ENCODE measurements at places on chromosomes 4 and X. TPM values are rescaled to one million over a fixed set of nuclear protein-coding genes. Genes with fewer than 3 reads are reported as not detected.

TCEAL6 gene
- total RNA-seq: not detected

ADH1B gene
- 1.2 TPM for total RNA-seq

FGA gene
- not detected for total RNA-seq

- H3K4me1 ChIP-seq: no peaks in the 10 kb centered on the region
- no peak overlapping the region for H3K4me3 ChIP-seq
- no peaks in the 10 kb centered on the region for H3K36me3 ChIP-seq
Observed at GRCh38 chr4:144208074-144208473, 67.6 kb upstream of the GYPA start.

- H3K27me3 ChIP-seq: no peaks in the 10 kb centered on the region
- H3K27ac ChIP-seq: peak within 1 kb of the TSS; percentile 50
- peaks cover 29% of the 10 kb centered on the region for H3K4me1 ChIP-seq
- H3K36me3 ChIP-seq: no peaks in the 10 kb centered on the region
Observed at GRCh38 chrX:38220415-38221390, at the start of gene SRPX. TSS of gene SRPX (minus strand) at chrX:38220871. CDS start at chrX:38220792, 79 bp downstream.

- H3K4me1 ChIP-seq: peaks cover 22% of the 10 kb centered on the region
- no peaks in the 10 kb centered on the region for H3K36me3 ChIP-seq
- H3K27me3 ChIP-seq: no peaks in the 10 kb centered on the region
- no peak for DNase-seq
- no peak overlapping the region for H3K27ac ChIP-seq
- no peak overlapping the region for H3K4me3 ChIP-seq
Observed at GRCh38 chr4:4995103-4995907, 24.0 kb downstream of the CYTL1 start.

DNA sequence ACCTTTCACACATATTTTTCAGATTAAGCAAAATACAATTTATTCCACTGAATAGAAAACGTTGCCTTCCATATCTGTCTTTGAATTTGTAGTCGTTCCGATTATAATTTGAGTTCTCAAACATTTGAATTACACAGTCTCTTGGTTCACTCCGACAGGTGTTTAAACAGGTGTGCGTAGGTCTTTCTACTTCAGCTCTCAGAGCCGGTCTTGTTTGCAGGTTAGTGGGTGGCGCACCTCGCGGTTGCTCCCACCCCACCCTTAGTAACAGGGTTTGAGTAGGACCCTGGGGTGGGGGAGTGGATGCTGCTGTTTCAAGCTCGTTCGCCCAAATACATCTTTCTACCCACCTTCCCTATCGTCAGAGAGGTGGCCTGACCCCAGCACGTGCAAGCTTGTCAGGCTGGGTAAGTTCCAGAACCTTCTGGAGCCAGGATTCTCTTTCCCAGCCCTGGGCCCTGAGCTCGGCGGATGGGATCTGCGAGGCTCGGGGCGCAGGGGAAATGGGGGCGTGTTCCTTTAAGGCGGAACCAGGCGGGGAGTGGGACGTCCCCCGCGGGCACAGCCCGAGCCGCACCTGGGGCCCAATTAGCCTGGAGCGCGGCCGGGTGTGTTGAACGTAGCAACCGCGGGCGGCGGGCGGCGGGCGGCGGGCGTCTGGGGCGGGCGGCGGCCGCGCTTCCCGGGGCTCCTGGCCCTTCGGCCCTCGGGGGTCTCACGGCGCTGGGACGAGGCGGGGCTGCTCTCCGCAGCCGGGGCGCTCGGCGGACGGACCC is at the start of gene FAM149A:
Gene FAM149A, plus strand, starts transcription at position 591 of the 776 bp plus-strand sequence.
- no peak for DNase-seq
- H3K36me3 ChIP-seq: peaks cover 2% of the 10 kb centered on the region
- H3K4me3 ChIP-seq: peak within 1 kb of the TSS; percentile 66
- peaks cover 14% of the 10 kb centered on the region for H3K27me3 ChIP-seq
- H3K27ac ChIP-seq: no peak within 1 kb of the TSS

- H3K36me3 ChIP-seq: no peaks in the 10 kb centered on the region
- no peaks in the 10 kb centered on the region for H3K4me1 ChIP-seq
- DNase-seq: no peak
- H3K4me3 ChIP-seq: no peak overlapping the region
- no peak overlapping the region for H3K27ac ChIP-seq
Observed at GRCh38 chrX:148333989-148334388, 166.4 kb upstream of the AFF2 start.

All from chondrocyte (in vitro differentiated cells).